ENCODE measurements at places on chromosomes 1 and 21. TPM values are rescaled to one million over a fixed set of nuclear protein-coding genes. Genes with fewer than 3 reads are reported as not detected.

The ELF3 gene
- total RNA-seq: 0.36 TPM

DNA sequence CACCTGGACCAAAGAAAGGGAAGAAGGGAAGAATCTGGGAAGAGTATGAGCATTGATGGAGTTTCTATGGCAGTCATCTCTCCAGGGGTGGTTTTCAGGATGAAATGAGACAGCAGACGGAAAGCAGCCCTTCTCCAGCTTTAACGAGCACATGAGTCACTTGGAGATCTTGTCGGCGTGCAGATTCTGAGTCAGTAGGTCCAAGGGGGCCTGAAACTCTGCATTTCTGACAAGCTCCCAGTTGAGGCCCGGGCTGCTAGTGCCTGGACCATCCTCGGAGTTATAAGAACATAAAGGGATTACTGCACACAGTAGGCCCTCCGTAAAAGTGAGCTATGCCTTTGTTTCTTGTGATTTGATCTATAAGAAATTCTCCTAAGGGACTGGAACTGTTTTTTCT lies 17.6 kb downstream of the HSPG2 start:
- no peak for DNase-seq

DNA sequence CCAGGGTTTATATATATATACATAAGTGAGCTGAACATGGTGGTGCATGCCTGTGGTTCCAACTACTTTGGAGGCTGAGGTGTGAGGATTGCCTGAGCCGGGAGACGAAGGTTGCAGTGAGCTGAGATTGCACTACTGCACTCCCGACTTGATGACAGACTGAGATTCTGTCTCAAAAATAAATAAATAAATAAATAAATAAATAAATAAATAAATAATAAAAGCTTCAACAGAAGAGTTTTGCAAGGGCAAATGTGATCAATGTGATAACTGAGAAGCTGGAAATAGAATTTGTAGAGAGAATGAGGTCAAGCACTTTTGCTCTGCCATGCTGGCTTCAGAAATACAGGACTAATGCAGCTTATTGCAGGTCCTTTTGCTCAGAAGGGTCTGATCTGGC lies 855.8 kb upstream of the PRMT6 start:
- no peak for DNase-seq

The IVL gene
- not detected for total RNA-seq

GRCh38 chr1:227540170-227541098 lies 22.9 kb upstream of the ZNF678 start:
- DNase-seq: peak; percentile 64

- DNase-seq: no peak
These were observed 689.5 kb upstream of the NCAM2 start for GRCh38 chr21:20308586-20309315.

GRCh38 chr21:43318841-43319781 lies 107.8 kb downstream of the SIK1 start:
- no peak for DNase-seq

The SPRR3 gene
- total RNA-seq: not detected

- DNase-seq: no peak
These were observed 32.8 kb downstream of the ABCG1 start for GRCh38 chr21:42251654-42252324.

The KRTAP12-2 gene
- not detected for total RNA-seq

The B3GALT5 gene
- total RNA-seq: 0.03 TPM

DNA sequence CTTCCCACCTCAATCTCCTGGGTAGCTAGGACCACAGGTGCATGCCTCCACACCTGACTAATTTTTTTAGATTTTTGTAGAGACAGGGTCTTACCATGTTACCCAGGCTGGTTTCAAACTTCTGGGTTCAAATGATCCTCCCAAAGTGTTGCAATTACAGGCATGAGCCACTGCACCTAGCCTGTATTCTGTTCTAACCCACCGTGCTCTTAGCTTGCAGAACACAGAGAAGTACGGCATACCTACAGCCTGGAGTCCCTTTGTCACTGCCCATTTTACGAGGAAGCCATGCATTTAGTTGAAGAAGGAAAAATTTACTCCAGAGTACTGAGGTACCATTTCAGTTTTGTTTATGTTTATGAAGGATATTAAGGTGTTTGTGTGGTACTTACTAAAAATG lies 29.7 kb upstream of the NEXN start:
- no peak for DNase-seq

DNA sequence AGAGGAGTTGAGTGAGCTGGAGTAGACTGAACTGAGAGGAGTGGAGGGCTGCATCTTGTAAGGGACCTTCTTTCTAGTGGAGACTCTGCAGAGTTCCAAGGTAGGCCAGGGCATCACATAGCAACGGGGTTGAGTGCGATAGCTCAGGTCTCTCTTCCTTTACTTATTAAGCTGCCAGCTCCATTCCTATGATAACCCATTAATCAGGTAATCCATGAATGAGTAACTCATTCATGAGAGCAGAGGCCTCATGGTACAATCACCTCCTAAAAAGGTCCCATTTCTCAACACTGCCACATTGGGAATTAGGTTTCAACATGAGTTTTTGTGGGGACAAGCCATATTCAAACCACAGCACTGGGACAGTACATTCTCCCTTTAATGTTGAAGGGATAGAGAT lies 21.3 kb downstream of the VN1R5 start:
- DNase-seq: no peak

DNA sequence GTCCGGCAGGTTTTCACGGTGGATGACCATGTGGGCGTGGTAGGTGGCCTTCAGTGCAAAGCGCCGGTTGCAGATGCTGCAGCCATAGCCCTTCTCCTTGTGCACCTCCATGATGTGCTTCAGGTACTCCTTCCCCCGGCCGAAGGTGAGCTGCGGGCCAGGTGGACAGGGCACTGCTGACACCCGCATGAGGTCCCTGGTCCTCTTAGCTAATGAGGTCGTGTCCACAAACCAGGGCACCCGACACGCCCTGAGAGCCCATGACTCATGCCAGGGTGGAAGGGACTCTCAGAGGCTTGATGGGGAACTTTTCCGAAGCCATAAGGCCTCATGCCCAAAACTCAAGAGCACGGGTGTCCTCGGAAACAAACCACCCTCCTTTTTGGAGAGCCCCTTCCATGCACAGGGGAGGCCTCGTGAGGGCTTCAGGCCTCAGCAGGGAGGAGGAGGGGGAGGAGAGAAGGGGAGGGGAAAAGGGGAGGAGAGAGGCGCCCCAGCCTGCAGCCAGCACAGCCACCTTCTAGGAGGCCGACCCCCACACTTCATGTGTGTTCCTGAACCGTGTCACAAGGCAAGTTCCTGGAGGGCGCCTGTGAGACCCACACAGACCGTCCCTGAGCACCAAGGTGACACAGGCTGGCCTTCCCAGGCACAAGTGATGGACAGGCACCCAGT lies 54.4 kb upstream of the RIPK4 start:
- no peak for DNase-seq

The KCNJ15 gene
- total RNA-seq: 0.80 TPM

DNA sequence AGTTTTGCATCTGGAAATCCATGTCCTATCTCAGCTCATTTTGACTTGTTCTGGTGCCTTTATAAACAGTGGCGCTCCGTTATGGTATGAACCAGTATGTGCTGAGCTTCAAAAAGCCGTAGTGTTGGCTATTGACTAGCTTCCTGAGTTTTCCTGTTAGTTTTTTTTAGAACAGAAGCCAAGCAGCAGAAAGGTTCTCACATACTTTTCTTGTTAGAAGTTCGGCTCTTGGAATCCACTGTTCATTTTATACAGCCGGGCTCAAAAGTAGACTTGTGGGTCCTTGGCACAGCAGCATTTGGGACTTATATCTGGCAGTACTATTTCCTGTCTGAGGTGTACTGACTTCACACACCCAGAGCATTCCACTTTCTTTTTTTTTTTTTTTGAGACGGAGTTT lies 63.8 kb downstream of the TBCE start:
- no peak for DNase-seq

DNA sequence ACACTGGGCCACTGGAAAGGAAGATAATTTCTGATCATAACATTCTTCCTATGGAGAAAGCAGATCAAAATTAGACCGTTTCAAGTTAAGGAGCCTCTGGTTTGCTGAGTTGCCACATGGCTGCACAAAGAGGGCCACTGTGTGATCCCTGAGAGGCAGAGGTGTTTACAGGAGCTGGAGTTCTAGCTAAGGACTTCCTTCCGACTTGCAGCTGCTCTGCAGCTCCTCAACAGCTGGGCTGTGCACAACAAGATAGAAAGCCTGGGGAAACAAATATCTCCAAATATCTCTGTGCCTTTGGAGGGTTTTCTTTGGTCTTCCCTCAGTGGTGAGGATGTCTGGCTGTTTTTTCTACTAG lies 26.8 kb downstream of the GADD45A start:
- no peak for DNase-seq

The LMX1A gene
- total RNA-seq: not detected

GRCh38 chr1:171935664-171936063 lies 94.4 kb downstream of the DNM3 start:
- no peak for DNase-seq

DNA sequence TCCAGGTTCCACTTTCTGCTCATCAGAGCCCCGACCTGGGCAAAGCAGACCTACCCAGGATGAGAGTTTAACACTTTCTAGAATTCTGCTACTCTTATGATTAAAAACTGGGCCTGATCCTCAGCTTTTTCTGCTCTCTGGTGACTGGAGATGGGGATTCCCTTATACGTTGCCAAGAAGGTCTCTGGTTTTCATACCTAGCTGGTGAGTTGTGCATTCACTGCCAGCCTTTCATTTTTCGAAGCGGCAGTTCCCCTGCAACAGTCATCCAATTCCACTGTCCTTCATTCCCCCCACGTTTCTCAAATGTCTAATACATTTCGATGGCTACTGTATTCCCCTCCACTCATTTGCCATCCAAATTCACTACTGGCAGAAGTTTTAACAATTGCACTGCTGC lies 135.3 kb downstream of the ADSS2 start:
- no peak for DNase-seq

The B3GALT2 gene
- 7.6 TPM for total RNA-seq

GRCh38 chr1:221343607-221344006 lies 398.3 kb downstream of the DUSP10 start:
- DNase-seq: no peak

DNA sequence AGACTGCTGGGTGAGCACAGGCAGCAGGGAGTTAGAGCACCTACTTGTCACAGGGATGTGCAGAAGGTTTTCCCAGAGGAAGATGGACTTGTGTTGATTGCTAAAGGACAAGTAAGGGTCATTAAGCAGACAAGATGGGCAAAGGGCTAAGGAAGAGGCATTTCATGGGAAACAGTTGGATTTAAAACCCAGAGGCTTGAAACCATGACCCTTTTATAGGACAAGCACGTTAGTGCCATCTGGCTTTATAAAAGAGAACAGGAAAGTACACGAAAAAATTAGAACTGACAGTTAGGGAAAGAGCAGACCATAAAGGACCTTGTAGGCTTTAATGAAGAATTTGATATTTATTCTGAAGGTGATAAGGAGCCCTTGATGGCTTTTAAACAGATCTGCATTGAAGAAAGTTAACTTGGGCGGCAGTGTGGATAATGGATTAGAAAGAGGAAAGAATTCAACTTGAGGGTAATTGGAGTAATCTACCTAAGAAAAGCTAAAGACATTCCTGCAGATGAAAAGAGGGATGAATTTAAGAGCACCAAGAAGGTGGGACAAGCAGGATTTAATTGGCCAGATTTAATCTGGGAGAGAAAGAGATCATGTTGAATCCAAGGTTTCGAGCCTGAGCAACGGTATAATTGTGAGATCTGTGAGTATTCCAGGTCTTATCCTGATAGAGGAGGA lies 68.6 kb downstream of the ZC3H11B start:
- no peak for DNase-seq

DNA sequence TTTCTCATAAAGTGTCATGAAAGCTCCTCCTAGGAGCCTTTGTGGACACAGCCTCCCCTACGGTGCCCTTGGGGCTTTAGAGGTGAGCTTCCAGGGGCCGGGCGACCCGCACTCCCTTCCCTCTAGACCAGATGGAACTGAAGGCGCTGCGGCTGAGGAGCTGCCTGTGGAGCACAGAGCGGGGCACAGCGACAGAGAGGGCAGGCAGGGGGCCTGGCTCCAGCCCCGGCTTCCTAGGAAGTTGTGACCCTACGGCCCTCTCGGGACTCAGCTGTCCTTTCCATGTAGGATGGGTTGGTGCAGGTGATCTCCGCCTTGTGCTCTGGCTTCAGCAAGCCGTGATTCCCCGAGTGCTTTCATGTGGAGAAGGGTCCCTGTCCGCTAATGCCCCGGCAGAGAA lies 23.6 kb upstream of the NEK2 start:
- no peak for DNase-seq

- no peak for DNase-seq
These were observed 81.1 kb upstream of the CNTN2 start for GRCh38 chr1:204961765-204962419.

DNA sequence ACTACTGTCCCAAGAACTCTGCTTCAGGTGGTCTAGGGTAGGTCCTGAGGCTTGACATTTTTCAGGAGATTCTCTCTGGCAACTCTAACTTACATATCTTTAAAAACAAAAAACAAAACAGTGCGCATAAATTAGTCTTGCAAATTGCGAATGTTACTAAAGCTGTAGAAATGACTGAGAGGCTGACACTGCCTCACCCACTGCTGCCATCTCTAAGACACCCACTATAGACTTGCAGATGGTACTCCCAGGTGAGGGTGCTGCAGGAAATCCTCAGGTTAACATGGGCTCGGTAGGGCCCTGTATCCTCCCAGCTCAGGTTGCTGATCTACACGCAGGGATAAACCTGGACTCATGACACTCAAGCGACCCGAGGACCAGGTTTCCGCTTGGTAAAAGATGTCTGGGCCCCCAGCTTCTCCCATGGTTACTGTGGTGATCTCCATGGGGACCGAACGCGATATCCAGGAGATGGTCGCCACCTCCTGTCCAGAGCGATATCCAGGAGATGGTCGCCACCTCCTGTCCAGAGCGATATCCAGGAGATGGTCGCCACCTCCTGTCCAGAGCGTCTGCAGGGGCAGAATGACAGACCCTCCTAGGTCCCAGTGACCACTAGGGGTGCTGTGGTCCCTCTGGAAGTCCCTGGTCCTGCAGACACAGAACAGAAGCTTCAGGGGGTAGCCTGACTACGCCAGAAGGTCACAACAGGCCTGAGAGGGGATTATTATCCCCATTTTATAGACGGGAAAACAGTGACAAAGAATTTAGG lies 16.2 kb upstream of the LY9 start:
- DNase-seq: no peak

DNA sequence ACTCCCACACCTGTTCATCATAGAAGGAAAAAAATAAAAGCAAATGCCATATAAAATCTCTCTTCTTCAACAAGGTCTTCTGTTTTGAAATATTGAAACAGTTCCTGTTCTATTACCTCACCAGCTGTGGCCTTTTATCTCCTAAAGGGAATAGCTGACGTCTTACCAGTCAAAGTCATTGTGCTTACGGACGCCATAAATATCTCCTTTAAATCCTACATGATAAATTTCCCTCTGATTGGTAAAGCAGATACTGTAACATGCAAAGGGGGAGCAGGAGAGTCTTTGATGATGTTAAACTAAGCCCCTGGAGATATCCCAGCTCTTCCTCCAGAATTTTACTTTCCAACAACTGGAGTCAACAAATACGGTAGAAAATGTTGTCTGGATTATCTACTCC lies 168.4 kb downstream of the ZC3H11B start:
- no peak for DNase-seq
